Activated CD8-positive, alpha-beta memory T cell treated with anti-CD3 and anti-CD28 coated beads, Interleukin-2, amount 10 ng/mL, durations not matched to agents 7 days and 5 days (primary cell): ENCODE measurements at places on chromosomes 12 and 14.

DNA sequence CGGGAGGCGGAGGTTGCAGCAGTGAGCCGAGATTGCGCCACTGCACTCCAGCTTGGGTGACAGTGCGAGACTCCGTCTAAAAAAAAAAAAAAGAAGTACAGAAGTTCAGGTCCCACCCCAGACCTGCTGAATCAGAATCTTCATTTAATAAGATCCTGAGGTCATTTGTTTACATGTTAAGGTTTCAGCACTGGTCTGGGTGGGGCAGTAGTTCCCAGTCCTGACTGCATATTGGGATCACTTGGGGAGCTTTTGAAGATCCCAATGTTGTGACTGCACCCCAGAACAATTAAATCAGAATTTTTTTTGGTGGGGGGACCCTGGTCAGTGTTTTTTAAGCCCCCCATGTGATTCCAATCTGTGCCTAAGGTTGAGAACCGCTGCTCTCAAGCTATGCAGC lies 11.7 kb upstream of the COL2A1 start:
- no peak for DNase-seq

- no peak for DNase-seq
Observed at GRCh38 chr14:103711516-103712431, 3.5 kb downstream of the XRCC3 start.

DNA sequence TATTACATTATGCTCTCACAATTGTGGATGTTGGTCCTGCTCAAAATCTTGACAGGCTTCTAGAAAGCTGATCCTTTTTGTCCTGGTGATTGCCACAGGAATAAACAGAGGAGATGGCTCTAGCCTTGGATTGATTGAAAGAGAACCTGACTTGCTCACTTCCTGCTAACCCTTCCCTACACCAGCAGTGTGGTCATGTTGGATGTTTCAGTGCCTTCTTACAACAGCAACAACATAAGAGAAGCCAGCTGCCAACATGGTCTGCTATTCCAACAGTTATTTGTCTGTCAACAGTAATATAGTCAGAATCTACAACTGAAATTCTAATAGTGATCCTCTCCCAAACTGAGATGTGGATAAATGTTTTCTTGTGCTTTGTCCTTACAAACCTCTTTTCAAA lies 311.6 kb upstream of the DIO2 start:
- no peak for DNase-seq

DNA sequence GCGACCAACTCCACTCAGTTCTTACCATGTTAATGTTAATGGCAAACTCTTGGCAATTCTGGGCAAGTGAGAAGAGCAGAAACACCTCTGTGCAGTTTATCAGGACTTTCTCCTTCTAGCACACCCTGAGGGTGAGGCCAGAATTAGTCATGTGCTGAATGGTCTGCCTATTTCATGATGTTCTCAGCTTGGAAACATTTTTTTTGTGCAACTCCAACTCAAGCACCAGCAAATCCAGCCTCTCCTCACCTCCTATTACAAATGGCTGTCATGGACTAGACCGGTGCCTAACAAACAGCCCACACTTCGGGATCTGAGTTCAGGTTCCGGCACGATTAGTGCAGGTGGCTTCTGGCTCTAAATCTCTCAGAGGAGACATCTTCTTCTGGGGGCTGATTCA lies 246.0 kb downstream of the ZFP36L1 start:
- DNase-seq: no peak

DNA sequence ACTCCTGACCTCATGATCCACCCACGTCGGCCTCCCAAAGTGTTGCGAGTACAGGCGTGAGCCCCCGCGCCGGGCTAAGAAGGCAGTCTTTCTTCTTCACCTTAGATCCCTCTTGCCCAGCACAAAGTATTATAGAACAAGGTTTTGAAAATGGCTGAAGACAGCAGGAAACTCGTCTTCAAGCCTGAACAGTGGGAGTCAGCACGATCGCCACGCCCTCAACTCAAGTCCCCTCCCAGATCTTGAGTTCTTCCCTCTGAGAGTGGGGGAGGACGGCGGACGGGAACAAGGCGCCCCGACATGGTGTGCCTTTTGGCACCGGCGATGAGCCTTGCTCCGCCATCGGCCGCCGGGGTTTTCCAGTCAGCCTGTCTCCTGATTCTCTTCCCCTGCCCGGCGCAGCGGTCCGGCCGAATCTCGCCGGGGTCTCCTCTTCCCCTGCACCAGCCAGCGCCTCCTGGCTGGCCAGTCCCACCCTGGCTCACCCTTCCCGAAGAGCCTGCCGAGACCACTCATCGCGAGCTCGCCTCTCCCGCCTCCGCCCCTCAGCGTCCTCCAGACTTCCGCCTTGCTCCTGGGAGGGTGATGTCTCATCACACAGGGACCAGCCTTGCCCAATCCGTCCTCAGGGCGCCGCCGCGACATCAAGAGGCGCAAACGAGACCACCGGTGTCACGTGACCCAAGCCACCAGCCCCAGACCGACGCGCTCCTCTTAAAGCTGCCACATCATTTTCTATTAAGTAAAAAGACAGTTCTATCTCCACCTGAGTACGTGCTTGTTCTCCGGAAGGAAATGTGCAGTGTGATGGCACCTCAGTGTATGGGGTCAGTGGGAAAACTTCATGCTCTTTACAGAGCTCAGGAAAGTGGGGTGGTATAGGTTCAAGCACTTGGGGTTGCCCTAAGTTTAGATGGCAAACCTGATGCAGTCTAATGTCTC lies at the start of gene CHMP4A:
Gene CHMP4A (minus strand): TSS at position 565 of the 942 bp plus-strand sequence. CDS start 49 bp downstream, at position 516.
- DNase-seq: peak; percentile 99

DNA sequence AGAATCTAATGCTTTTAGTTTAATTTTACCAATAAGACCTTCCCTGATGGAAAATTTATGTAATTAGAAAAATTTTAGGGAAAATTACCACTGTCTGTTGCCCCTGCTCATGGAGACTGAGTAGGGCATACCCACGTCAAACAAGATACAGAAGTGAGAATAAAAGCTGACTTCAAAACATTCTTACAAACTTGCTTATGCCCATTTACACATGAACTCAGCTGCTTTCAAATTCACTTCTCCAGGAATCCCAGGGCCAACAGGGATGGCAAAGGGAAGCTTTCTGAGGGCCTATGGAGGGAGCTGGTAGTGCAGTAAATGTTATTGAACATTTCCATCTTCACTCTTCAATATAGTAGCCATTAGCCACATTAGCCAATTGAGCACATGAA lies 4.8 kb upstream of the NINJ2 start:
- DNase-seq: no peak

DNA sequence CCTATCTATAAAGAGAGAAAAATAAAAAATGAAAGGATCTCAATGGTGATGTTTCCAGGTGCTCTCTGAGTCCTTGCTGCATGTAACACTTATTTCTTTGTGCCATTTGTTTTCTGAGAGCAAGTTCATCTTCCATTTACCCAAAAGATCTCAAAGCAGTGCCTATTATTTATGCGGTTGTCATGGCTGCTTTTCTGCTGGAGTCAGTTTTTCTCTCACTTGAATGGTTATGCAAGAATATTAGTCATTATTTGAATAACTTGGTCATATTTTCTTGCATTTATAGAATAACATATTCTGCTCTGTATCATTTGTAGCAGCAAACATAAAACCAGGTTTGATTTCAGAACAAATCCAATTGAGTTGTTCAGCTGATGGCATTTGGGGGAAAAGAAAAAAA lies 141.8 kb upstream of the G2E3 start:
- DNase-seq: no peak

GRCh38 chr12:119679081-119679480 lies 11.1 kb downstream of the PRKAB1 start:
- no peak for DNase-seq

DNA sequence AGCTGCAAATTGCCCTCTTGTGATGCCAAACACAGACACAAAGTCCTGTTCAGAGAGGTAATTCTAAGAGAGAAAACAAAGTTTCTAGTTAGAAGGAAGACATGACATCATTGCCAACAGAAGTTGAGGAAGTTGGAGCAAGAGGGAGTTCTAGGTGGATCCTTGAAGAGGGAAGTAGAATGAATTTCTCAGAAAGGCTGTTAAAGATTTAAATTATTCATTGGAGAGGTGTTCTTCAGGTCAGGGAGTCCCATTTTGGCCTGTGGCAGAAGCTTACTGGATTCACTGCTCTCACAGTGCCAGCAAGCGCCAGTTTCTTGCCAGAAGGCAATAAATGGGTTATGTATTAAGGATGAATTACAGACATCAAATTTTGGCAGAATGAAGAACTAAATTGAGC lies 15.3 kb downstream of the TSFM start:
- no peak for DNase-seq

DNA sequence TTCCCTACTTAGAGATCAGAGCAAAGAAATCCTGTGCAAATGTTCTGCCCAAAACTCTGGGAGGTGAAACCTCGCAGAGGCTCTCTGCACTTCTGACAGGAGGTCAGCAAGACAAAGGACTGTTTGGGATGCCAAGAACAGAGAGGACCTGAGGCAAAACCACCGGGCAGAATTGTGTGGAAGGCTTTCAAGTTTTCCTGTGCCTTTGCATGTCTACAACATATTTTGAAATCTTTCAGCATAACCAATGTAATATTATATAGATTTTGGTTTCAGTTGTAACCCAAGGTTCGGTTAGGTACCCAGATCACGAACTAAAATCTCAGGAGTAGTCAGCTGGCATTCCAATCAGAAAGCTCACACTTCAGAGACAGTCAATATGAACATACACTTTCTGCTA lies 99.4 kb upstream of the PLEKHA5 start:
- DNase-seq: no peak

GRCh38 chr12:40312982-40313576 lies 88.3 kb downstream of the LRRK2 start:
- DNase-seq: no peak

GRCh38 chr12:96883571-96883970 lies 23.5 kb upstream of the NEDD1 start:
- no peak for DNase-seq

DNA sequence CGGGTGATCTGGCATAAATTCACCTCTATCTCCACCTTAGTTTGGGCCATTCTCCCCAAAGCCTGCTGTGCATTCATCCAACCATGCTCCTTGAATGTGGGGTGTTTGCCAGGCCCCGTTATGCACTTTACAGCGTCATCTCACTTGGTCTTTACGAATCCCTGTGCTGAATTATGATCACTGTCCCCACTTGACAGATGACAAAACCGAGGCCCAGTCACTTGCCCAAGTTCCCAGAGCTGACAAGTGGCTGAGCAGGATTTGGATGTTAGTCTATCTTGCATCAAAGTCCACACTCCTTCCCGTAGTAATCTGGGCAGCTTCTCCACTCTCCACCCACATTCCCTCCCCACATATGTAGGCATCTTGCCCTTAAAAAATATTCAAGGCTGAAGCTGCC lies 44.8 kb downstream of the WSCD2 start:
- DNase-seq: no peak

DNA sequence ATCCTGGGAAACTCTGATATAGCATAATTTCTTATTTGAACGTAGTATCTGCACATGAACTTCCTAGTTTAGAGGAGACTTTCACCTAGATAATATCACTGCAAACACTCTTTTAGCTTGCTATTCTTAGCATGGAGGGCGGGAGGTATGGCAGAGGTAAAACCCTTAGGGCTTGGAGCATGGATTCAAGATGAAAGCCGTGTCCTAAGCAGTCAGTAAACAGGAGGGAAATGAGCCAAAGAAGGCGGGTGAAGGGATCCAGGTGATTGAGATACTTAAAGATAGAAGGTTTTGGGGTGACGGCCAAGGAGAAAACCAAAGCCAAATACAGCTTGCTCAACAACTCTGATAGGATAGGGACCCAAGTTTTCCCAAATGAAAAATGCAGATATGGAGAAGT lies 107.1 kb upstream of the BCAT1 start:
- no peak for DNase-seq

DNA sequence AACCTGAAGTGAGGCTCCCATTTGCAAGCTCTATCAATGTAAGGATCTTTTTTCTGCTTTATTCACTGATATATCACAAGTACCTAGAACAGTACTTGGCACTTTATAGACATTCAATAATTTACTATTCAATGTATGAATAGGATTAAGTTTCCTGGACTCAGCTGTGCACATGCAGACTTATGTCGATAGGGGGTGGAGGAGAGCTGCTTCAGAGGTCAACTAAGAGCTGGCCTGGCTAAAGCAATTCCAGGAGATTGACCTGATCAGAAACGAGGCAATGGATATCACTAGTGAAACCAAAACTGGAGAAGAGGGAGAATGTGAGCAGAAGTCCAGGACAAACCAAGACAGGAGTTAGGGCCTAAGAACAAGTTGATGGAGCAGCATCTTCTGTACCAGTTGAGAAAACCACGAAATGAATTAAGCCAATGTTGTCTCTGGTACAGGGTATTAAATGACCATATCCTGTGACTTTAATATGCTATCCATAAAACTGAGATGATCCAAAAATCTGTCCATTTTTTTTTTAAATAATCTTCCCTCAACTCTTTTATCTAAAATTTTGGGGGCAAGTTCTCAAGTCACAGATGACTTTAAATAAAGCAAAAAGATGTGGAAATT lies 169.2 kb downstream of the PIK3C2G start:
- DNase-seq: no peak

- DNase-seq: peak; percentile 45
Observed at GRCh38 chr14:95319312-95320077, at the start of gene CLMN. Gene CLMN (minus strand): TSS chr14:95319908. CDS start chr14:95319792, 116 bp downstream.

DNA sequence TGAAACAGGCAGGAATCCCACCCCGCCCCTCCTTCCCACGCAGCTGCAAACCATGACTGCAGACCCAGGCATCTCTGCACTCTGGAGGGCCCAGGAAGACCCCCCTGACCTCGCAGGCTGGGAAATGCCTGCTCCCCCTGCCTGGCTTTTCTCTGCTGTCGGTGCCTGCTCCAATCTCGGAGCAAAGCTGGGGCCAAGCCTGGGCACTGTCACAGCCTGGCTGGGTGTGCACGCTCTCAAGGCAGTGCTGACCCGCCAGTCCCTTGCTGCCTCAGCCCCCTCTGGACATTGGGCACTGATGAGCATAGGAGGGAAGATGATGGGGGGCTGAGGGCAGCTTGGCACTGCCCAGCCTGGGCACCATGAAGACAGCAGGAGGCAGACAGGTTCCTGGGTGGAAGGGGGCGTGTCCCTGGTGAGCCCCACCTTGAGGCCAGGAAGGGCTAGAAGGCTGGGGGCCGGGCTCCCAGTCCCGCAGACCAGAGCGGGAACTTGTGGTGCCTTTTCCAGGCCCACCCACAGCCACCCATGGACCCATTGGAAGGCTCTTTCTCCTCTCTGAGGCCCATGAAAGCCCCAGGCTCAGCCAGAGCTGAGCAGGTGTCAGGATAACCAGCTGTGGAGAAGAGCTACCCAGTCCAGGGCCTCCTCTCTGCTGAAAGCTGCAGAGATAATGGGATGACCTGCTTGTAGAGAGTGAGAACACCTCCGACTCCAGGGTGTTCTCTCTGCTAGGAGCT lies 10.7 kb upstream of the ZNF605 start:
- no peak for DNase-seq
